ENCODE measurements at places on chromosomes 13 and 19.

DNA sequence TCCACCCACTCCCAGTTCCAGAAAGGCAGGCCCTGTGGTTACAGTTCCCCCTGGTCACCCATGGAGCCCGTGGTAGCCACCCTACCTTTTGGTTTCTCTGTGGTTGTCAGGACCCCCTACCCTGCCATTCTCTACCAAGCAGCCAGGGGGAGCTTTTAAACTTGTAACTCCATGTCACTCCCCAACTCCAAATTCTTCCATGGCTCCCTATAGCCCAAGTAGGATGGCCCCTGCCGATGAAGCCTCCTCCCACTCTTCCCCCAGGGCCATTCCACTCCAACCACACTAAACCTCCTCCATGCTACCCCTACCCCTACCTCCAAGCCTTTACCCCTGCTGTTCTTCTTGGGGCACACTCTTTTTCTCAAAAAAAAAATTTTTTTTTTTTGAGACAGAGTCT, 2.2 kb downstream of the S1PR2 start:
- DNase-seq: no peak

DNA sequence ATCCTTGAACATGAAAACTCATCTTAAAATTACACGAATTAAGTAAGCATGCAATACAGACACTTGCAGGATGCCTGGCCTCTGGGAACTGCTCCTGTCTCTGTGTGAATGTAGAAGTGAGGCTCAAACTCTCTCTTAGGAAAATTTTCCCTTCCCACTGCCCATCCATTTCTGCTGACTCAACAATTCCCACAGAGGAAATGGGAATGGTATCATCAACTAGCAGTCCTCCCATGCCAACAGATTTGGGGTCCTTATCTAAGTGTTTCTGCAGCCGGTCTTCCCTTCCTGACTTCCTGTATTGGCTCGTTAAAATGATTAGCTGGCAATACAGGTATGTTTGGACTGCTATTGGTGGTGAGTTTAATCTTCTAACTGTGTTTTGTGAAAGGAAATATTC, 85.8 kb downstream of the DOCK9 start:
- no peak for DNase-seq

DNA sequence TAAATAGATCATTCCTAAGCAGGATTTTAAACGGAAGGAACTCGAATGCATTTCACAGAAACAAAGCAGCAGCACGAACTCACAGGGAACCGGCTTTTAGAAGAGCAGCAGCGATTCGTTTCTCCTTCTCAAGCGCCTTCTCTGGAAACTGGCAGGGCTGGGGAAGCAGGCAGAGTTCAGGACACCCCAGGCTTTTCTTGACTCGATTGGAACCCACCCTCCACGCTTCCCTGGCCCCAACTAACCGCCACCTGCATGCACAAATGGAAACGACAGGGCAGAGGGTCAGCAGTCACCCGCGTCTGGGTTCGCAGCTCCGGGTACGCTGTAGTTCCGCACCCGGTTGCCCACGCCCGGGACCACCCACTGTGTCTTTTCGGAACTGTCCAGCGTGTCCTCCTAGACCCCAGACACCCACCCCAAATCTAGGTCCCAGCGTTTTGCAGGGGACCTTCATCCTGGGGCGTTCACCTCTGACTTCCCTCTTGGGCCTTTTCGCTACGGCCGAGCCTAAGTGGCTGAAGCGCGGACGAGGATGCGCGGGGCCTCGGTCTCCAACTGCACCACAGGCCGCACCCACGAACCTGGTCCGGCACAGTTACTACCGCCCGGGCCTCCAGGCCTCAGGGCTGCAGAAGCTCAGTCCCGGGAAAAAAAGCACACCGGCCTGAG, 500 bp downstream of the ZFP30 start:
- DNase-seq: peak; percentile 70

GRCh38 chr13:20165417-20166257, 4.8 kb upstream of the GJA3 start:
- no peak for DNase-seq

GRCh38 chr13:39397226-39397895, 205.6 kb downstream of the LHFPL6 start:
- no peak for DNase-seq

DNA sequence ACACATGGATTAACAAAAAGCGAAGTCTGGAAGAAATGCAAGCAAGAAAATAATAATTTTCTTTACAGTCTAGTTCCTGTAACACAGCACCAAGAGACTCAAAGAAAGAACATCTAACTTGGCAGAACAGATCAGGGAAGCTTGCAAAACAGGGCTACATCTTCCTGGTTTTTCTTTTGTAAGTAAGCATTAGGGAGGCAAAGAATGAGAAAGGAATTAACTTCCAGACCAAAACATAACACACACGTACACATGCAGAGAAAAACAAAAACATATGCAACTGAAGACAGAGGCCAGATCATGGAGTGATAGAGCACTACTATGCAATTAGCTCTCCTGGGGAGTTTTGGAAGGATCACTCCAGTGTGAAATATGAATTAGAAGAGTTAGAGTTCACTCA, 120.5 kb downstream of the DIAPH3 start:
- no peak for DNase-seq

- DNase-seq: no peak
Observed at GRCh38 chr13:23235994-23236393, 55.2 kb downstream of the SGCG start.

- no peak for DNase-seq
Observed at GRCh38 chr19:3692141-3693024, 7.9 kb downstream of the PIP5K1C start.

- DNase-seq: no peak
Observed at GRCh38 chr13:24652359-24652758, 27.8 kb upstream of the ATP12A start.

GRCh38 chr13:50494138-50494537, 349.4 kb downstream of the DLEU7 start:
- DNase-seq: no peak

GRCh38 chr19:48681127-48681470, 8.3 kb upstream of the NTN5 start:
- DNase-seq: no peak

GRCh38 chr19:17719730-17720400, 585 bp downstream of the MAP1S start:
- DNase-seq: peak; percentile 58

DNA sequence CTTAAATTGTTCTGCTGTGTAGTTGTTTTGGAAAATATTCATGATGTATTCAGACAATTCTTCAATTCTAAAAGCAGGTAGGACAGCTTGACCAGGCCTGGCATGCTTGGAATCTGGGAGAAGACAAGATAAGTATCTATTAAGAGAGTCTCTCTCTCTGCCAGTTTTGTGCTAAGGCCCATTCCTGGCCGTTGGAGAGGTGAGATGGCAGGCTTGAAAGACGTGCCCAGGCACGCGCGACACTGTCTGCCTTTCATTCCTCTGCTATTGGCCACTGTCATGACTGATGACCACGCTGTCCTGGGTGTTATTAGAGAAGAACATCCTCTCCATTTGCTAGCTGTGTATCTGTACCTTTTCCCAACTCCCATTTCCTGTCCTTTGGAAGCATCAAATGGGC, 90.3 kb downstream of the LHFPL6 start:
- no peak for DNase-seq

DNA sequence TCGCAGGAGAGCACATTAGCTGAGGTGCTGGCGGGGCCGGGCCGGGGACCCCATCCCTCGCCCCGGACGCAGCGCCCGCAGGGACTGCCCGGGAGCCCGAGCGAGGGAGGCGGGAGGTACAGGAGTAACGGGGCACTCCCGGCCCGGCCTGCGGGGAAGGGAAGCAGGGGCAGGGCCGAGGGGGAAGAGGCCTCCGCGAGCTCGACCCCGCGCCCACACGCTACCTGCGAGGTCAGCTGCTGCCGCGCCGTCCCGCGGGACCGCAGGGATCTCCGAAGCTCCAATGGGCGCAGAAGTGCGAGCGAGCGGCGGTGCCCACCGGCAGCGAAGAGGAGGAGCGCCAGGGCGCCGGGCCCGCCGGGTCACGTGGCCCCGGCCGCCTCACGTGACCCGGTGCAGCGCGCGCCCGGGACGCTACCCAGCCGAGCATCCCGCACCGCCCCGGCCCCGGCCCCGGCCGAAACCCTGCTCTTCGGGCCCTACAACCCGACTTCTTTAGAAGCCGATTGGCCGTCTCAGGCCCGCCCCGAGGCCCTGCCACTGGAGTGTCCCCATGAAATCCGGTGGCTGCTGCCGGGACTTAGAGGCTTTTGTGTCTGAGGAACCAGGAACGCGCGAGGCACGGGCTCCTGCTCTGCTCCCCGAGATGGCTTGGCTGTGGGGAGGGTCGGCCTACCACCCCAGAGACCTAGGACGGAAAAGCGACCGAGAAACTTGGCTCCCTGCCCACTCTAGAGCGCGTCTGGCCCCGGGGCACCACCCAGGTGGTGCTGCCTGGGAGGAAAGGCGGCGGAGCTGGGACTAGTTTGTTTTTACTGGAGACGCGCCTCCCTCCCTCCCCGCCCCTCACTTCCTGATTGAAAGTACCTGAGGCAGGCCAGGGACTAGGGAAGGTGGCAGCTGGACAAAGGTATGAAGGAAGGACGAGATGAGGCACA, at the start of gene RCBTB1:
Gene RCBTB1 (minus strand): TSS at position 339 of the 938 bp plus-strand sequence. CDS start 18,279 bp downstream, outside the sequence.
- DNase-seq: peak; percentile 89

DNA sequence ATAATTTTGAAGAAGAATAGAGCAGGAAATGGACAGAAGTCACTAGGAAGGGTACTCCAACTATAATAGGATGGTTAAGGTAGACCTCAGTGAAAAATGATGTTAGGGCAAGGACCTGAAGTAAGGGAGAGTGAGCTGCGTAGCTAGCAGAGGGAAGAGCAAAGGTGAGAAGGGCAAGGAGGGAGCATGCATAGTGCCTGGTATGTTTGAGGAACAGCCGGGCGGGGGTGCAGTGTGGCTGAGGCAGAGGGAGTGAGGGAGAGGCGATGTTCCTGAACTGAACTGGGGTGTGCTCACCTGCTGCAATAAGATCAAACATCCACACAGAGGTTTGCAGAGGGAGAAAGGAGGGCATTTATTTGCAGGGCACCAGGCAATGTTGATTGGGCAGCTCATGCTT, 110.4 kb downstream of the DNAJC15 start:
- no peak for DNase-seq

- DNase-seq: no peak
Observed at GRCh38 chr13:48231080-48231479, 1.9 kb upstream of the ITM2B start.

DNA sequence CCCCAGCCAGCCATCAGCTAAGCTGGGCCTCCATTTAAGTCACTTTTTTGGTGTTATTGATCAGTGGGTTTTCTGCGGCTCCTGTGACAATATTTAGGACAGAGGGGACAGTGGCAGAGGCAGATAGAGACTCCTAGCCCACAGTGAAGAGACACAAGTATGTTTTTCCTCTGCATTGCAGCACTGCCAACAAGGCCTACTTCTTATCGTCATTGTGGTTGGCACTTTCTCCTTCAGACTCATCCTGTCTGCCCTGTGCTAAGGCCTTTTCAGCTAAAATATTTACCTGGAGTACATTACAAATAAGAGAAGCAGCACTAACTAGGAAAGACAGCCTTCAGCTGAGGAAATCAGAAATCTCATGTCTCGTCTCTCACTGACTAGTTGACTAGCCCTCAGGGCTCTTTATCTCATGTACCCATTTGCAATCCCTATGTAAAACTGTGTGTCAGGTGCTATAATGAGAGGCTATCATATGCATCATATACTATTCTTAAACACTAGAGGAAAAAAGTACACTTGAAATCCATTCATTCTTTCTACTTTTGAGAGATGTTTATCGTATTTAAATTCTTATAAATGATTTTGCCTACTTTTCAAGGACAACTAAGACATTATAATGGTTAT, 62.2 kb downstream of the ZAR1L start:
- DNase-seq: no peak

DNA sequence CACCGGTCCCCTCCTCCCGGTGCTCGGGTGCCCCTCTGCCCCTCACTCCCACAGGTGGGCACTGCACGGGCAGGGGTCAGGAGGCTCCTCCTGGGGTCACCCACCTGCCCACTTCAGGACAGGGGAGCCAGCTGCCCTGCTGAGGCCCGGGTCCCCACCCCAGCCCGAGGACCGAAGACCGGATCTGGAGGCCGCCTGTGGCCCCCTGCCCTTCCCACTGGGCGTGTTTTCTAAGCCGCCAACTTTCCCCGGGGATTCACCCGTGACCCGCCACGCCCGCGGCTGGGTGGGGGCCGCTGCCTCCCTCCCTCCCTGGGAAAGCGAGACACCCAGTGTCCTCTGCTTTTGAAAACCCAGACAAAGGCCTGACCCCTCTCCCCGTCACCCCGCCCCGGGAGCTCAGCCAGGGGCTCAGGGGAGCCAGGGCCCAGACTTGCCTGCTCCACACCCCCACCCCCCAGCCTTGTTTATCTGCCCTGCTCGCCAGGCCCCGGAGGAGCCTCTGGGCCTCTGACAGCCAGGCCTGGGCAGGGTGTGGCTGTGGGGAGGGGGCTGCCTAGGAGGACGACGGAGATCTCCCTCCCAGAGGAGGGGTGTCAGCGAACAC, 1.3 kb downstream of the PALM start:
- no peak for DNase-seq

DNA sequence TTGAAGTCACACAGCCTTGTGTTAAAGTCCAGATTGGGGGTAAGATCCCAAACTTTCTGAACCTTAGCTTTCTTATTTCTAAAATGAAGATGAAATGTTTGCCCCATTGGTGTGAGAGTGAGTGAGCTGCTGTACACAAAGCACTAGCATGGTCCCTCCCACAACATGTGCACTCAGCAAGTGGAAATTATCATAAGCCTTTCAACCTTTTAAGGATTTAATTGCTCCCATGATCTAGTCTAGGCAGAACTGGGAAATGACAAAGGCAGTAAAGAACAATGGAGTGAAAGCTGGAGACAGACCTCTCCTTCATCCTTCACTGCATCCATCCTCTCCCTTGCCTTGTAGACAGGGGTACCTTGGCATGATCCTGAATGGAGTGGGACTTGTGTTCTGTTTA, 76.0 kb upstream of the GPR12 start:
- no peak for DNase-seq

- no peak for DNase-seq
Observed at GRCh38 chr13:98513837-98514236, 63.1 kb downstream of the STK24 start.

DNA sequence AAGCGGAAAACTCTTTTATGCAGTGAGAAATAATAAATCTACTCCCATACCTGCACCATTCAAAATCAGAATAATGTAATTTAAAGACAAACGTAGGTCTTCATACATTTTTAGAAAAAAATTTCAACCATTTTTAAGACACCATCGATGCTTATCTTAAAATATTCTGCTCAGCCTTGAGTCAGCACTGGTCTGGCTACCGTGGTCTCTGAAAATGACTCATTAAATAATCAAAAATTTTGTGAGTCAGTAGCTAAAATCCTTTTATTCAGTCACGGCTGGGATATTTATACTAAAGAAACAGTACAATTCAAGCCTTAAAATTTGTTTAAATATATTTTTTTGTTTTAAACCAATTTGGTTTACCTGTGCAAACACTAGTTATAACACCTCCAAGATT, 2862.8 kb upstream of the PCDH20 start:
- no peak for DNase-seq

DNA sequence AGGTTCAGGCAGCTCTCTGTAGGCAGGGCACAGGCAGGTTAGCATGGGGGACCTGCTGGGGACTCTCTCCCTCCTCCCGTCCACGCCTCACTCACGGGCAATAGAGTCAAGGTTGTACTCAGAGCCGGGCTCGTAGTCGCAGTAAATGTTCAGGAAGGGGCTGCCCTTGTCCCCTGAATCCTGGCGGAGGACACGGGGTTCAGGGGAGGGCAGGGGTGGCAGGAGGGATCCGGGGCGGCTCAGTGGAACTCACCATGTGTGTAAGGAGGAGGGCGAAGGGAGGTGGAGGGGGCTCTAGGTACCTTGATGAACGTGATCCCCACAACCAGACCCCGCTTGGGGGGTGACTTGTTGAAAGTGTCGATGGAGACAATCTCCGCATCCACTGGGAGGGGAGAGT, 819 bp downstream of the KPTN start:
- DNase-seq: no peak
